ENCODE measurements at places on chromosomes 2 and 18.
A peak's percentile ranks its signal among the peaks of the same experiment; 100 is the strongest.

DNA sequence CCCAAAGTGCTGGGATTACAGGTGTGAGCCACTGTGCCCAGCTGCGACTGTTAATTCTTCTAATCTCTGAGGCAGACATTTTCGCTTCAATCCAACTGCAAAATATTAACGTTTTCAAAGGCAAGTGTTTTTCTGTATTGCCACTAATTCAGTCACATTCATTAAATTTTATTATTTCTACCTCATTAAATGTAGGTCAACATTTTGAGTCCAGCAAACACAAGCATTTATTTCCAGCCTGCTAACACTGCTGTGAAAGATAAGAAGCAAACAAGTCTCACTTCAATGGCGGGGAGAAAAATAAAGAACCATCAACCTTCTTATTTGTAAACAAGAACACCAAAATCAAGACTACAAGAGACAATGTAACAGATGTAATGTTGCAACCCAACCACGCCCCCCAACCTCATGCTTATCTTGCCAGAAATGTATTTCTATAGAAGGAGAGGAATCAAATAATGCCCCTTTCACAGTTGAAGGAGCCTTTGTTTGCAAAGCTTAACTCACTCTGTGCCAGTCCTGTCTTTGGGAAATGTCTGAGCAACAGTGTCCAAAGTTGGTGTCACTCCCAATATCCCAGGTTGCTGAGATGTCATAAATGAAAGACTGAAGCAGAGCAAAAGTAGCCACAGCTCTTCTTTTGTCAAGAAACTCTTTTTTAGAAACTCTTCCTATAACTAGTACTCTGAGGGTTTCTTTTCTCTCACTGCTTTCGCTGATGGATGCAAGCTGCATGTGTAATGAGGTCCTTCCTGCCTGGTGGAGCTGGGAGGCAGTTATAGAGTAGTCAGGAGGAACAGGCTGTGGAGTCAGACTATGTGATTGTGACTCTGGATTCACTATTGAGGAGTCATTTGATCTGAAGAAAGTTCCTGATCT lies 8.6 kb downstream of the DOCK10 start:
- no peak for DNase-seq

DNA sequence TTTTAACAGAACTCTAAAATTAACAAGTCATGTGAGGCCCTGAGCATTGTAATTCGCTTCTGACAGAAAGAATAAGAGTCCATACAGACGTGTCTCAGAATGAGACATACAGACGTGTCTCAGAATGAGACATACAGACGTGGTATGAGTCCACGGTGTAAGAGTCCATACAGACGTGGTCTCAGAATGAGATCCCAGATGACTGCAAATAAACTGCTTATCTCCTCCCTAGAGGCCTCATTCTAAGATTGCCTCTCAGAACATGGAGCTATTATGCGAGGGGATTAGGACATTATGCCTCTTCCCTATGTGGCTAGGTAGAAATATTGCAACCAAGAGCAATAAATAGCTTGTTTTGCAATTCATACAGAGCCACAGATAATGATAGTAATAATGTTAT lies 63.9 kb downstream of the NEB start:
- no peak for DNase-seq

GRCh38 chr2:144414324-144414845 lies 105.5 kb downstream of the ZEB2 start:
- no peak for DNase-seq

DNA sequence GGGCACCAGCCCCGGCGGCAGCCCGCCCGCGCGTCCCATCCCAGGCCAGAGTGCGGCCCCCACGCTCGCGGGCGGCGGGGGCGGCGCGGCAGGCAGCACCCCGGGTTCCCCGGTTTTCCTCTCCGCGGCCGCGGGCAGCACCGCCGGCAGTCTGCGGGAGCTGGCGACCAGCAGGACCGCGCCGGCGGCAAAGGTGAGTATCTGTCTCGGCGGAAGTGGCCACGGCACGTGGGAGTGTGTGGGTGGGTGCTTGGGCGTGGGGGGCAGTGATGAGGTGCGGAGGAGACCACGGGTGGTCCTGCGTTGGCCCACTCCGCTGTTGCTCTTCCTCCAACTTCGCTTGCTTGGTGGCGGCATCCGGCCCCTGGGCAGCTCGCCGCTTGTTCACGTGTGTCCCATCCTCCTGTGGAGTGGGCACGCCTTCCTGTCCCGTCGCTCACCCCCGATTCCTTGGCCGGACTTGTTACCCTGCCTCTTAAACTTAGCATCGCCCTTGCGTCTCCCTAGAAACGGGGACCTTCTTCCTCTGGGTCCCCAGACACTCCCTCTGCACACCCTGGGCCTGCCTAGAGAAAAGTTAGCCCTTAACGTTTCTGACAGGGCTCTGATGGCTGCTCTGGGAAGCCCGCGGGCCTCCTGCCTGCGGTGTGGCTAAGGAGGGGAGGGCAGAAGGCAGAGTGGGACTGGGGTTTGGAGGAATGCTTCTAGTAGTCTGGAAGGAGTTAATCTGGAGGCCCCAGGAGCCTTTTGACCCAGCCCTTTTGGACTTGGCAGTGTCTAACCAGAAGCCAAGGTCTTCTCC lies 1.1 kb downstream of the SH3RF3 start:
- DNase-seq, result no peak

- DNase-seq, result no peak
Observed at GRCh38 chr2:98468621-98469236, 24.1 kb downstream of the INPP4A start.

DNA sequence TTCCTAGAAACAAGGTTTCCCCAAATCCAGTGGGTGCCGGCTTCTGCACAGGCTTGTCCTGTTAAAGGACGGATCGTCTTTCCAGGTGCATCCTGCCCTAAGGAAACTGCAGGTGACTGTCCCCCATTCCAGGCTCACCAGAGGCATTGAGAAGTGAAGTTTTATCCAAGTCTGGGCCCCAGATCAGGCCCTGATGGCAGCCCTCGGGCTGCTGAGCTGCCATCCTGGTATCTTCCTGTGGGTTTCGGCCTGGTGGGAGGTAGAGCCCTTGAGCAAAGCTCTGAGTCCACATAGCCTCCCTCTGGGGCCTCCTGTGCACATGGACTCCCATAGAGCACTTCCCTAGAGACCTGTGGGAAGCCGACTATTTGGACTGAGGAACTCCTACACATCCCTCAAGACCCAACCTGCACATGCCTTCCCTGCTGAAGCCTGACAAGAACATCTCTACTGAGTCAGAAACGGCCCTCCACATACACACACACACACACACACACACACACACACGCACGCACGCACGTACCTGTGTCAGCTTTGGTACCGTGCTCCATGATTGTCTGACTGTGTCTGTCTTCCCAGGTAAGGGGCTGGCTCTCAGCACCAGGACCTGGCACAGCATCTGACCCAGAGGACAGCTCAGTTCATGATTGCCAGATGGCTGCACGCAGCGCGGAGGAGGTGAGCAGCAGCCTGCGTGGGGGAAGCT lies 16.4 kb downstream of the TNS1 start:
- DNase-seq, result no peak

DNA sequence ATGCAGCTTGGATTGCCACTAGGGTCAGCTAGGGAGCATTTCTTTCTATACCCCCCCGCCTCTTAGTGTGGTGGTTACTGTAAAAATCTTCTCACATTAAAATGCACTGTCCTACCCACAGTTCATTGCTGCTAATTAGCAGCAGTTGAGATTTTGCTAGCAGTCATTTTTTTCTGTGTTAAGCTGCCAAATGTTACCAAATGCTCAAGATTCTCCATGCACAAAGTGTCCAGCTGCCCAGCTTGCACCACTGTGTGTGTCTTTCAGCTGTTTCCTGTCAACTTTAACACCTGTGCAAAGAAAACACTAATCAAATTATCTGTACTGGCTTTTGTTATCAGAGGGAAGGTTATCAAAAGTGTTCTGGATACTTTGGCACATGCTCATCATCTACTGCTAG lies 679.3 kb downstream of the NR4A2 start:
- peak; percentile 90 for DNase-seq

DNA sequence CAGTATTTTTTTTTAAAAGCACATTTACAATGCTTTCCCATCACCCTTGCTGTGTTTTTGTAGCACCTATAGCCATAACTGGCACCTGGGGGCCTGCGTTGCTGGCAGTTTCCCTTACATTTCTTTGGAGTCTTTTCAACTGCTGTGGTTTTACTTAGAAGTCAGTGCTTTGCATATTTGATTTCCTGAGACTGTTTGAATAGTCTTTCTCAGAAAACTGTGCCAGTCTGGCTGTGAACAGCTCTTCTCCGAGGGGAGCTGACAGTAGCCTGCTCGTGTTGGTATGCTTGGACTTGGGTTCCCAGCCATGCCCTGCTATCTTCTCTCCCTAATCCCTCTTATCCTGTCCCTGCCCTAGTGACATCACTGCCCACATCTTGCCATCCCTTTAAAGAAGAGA lies 81.5 kb downstream of the DPP4 start:
- DNase-seq, result no peak

DNA sequence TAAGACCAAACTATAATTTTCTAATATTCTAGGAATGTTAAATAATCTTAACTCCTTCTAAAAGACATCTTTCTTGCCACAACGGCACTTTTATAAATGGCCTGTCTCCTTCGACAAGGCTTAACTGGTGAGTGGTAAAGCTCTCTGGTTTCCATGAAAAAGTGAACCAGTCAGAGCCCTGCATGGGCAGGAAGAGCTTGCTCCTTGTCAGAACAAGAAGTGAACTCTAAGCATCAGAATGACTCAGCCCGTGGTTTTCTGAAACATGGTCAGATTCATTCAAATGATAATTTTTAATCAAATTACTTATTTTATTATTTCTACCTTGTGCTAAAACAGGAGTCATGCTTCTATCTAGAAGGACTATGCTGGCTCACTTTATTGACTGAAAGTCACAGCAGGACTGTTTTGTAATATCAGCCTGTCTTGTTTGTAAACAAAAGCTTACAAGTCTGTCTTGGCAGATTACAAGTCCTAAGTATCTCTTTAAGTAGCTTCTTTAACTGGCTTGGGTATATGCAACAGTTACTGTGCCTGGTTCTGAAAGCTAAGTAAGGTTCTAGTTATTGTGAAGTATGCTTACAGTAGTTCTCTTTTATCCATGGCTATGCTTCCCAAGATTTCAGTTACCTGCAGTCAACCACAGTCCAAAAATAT lies 245.4 kb downstream of the NAPG start:
- DNase-seq, result no peak

GRCh38 chr18:66252703-66253102 lies 351.2 kb downstream of the CDH19 start:
- DNase-seq, result no peak

- DNase-seq, result no peak
Observed at GRCh38 chr18:23694637-23695430, 5.6 kb downstream of the LAMA3 start.

DNA sequence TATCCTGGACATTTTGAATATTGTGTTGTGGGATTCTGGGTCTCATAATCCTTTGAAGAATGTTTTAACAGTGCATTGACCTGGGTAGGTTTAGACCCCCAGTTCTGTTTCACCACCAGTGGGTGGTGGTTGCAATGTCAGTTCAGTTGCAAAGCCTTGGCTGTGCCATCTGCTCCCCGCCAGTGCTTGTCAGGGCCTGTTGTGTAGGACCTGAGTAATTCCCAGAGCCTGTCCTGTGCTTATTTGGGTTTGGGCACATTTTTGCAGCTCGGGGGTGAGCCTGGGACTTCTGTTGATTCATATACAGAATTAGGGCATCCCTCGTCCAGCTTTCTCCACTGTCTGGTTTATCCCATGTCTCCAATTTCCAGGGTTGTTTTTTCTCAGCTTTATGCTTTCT lies 24.8 kb downstream of the ATP9B start:
- DNase-seq, result no peak

DNA sequence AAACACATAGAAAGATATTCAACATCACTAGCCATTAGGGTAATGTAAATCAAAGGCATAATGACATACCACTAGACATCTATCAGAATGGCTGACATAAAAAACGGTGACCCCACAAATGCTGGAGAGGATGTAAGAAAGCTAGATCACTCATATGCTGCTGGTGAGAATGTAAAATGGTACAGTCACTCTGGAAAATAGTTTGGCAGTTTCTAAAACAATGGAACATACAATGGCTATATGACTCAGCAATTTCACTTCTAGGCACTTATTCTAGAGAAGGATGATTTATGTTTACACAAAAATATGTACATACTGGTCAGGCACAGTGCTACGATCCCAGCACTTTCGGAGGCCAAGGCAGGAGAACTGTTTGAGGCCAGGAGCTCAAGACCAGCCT lies 87.3 kb downstream of the COLEC12 start:
- no peak for DNase-seq

DNA sequence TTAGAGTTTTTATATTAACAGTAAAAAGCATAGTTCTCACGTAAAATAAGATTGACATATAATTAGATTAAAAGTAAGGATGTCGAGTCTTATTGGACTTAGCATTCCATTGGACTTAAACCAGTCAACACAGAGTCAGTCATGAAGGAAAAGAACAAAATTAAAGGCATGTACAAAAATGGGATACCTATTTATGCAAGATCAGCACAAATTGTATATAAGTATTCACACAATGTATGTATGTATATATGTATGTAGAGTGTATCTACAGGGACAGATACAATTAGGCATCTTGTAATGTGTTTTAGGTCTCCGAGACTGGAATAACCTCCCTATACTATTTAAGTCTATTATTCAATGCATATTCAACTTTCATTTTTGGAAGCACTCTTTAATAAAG lies 419.1 kb downstream of the PARD3B start:
- no peak for DNase-seq
